CD4-positive, alpha-beta T cell treated with Interleukin-6 at 100 ng/mL for 8 hours (primary cell): ENCODE measurements at places on chromosomes 3 and 15.

DNA sequence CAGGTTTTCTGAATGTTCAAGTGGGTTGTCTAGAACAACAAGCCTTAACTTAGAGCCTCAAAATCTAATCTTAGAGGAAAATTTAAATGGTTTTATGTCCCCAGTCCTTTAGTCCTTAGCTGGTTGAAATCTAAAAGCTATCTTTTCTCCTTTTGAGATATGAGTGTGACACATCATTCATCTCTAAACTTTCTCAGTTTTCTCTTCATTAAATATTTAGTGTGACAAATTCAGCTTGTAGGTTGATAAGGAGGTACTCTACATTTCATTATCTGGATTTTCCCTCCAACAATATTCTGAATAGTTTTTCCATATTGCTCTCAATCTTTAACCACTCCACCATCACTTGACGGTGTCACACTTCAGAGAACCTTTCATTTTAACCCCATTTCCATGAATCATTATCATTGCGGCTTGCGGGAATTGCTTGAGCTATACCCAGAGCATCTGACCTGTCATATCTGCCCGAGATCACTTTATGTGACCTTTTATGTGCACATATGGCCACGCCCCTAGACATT, 16.1 kb upstream of the ATP8B4 start:
- DNase-seq = no peak

- no peak for DNase-seq
Observed at GRCh38 chr3:68793759-68794701, 138.3 kb downstream of the TAFA4 start.

GRCh38 chr15:100831467-100831866, 48.2 kb upstream of the ALDH1A3 start:
- no peak for DNase-seq

GRCh38 chr3:28322464-28322863, 26.1 kb upstream of the ZCWPW2 start:
- no peak for DNase-seq

DNA sequence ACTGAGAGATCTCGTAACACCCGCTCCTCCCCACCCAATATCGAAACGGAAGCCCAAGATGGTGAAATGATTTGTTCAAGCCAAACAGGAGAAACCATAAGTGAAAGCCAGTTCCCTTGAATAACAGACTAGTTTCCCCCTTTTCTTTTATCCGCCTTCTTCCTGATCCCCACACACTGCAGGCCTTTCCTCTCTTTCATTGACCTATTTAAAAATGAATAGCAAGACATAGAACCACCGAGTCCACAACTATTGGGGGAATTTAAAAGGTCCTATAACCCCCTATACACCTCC, 382 bp upstream of the COX17 start:
- DNase-seq = no peak

DNA sequence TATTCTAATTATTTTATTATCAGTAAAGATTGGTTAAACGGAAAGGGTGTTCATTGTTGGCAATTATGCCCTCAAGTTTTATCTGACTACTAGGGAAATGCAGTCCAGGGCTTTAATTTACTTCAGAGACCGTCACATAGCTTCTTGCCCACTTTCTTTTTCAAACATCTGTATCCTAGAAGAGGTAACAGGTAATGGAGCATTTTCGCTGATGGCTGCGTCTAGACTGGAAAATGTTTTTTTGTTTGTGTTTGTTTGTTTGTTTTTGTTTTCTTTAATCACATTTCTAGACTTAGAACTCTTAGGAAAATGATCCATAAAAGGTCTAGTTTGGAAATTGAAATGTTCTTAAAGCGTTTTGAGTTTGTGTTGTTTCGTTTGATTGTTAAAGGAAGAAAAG, 71.4 kb downstream of the ANXA2 start:
- no peak for DNase-seq

DNA sequence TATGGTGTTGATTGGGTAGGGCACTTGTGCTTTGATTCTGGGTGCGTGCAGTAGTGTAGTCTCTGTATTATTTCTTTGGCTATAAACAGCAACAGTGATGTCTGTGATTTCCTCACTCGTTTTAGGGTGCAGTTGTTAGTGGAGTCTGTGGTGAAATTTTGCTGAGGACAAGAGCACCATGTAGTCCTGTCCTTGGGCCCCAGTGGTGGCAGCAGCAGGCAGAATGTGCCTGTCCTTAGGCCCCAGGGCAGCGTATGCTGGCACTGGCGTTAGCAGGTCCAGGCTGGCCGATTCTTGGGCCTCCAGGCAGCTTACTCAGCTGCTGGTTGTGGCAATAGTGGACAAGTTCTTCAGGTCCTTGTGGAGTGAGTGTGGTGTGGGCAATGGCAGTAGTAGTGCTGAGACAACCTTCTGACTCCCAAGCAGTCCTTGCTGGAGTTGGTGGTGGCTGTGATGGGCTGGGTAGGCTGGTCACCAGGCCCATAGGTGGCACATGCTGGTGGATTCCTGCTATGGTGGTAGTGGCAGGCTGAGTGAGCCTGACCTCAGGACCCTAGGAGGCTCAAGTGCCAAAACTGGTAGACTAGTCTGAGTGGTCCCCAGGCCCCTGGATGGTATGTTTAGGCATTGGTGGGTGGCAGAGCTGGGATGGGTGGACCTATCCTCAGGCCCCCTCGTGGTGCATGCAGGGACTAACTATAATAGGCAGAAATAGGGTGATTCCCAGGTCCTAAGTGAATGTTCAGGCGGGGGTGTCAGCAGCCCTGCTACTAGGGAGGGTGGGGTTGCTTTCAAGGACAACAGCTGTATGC, 56.3 kb downstream of the TNFAIP8L3 start:
- no peak for DNase-seq

GRCh38 chr3:57059411-57059810, 1.1 kb upstream of the SPATA12 start:
- no peak for DNase-seq

DNA sequence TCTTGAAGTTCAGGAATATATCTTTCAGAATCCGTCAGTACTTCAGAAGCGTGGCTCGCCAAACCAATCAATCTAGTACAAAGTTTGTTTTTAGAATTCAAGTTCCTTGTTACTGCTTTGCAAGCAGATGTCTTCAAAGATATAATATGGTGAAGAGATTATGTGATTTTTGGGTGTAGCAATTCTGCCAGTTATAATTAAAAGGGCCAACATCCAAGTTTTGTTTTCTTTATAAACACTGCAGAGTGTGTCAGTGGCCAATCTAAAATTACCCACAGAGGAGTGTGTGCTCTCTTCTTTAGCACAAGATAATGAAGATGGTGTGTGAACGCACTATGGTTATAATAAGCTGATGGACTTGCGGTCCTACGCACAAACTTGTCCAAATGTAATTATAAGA, 493.6 kb upstream of the MDFIC2 start:
- no peak for DNase-seq

DNA sequence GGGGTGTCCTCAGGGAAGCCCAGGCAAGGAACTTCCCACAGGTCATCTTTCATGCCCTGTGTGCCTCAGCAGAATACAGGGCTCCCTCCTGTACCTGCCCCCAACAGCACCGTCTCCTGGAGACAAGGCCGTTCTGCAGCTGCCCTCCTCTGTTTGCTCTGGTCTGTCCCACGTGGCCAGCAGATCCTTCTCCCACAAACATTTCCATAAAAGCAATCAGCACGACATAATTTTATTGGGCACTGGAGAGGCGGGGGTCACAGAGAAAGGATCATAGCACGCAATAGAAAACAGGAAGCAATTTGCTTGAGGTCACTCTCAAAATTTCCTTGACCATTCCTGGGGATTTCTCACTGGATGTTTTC, 29.4 kb downstream of the STARD5 start:
- no peak for DNase-seq

DNA sequence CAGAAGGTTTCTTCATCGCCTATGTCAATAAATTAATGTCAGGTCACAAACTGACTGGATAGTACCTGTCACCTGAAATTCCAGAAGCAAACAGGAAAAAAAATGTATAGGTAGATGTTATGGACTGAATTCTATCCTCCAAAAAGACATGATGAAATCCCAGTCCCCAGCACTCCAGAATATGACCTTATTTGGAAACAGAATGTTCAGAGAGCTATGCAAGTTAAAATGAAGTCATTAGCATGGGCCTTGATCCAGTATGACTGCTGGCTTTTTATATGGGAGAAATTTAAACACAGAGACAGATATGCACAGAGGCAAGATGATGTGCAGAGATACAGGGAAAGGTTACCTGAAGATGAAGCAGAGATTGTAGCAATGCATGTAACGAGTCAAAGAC, 953.4 kb downstream of the ZPLD1 start:
- DNase-seq = no peak

- no peak for DNase-seq
Observed at GRCh38 chr15:70056091-70056680, 41.5 kb downstream of the TLE3 start.

DNA sequence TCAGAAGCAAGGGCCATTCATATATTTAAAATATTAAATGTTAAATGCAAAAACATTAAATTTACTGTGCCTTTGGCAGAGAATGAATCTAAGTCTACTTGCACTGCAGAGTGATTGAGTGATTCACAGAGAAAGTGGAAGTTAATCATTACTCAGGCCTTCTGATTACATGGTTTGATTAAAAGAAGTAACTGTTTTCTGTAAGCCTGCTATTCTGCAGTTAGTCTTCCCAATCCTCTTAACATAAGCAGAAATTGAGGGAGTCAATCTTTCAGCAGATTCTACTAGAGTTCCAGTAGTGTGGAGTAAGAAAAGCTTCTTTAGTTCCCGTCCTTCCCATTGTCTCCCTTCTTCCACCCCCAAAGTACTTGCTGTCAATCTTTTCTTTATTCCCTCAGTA, 1.5 kb downstream of the NLGN1 start:
- DNase-seq = no peak

DNA sequence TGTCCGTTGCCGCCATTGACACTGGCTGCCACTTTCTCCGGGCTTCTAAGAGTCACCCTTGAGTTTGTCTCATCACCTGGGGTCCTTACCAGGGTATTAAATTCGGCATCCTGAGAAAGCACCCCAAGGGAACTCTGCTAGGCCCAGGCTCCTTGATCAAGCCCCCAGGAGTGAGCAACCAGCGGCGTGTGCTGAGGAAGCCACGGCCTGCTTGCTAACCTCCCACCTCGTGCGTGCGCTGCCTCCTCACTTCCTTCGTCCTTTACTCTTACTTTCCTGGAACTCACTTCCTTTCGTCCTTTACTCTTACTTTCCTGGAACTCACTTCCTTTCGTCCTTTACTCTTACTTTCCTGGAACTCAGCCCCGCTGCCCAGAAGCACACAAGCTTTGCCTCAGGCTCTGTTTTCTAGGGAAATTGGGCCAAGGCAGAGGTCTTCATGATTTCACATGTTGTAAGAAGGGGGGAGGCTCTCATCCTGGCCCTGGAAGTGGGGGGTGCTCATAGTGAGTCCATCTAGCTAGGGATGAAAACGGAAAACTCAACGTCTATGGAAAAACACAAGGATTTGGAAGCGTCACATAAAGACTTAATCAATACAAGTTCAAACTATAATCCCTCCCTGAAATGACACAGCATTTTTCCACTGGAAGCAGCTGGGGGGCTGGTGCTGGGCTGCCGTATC, 36.7 kb upstream of the BDH1 start:
- no peak for DNase-seq

- DNase-seq = no peak
Observed at GRCh38 chr3:32181796-32182195, 56.7 kb upstream of the CMTM8 start.
